ENCODE measurements at places on chromosomes 5 and 9.

DNA sequence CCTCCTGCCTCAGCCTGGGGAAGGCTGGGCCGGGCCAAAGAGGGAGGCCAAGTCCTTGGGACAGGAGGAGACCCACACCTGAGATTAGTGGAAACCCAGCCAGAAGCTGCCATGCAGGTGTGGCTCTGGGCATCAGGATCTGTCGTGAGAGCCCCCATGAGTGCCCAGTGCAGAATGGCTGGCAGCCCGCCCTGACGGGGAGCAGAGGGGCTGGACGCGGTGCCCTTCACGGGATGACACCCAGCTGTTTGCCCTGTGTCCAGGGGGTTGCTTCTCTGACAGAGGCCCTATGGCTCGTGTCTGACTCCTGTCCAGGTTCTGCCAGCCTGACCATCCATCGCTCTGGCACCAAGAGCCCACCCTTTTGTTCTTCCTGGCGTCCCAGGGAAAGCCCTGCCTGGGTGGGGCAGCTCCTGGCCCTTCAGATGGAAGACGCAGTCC is 8.5 kb downstream of the DIPK1B start:
- no peak for DNase-seq

DNA sequence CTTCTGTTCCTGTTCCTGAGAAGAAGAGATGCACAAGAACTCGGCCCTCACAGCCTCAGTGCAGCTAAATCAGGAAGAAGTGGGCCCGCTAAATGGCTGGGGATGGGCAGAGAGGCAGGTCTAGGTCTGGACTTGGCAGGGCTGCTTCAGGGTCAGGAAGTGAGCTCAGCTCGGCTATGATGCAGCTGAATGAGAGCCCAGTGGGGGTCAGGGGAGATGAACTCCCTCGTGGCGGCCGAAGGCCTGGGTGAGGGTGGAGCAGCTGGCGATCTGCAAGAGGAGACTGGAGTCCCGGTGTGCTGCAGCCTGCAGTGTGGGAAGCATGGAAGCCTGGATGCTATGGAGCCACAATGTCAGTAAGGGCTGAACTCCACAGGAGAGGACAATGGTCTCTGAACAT is 466.2 kb downstream of the SPOCK1 start:
- no peak for DNase-seq

GRCh38 chr9:92730897-92731296 is 33.7 kb downstream of the BICD2 start:
- no peak for DNase-seq

DNA sequence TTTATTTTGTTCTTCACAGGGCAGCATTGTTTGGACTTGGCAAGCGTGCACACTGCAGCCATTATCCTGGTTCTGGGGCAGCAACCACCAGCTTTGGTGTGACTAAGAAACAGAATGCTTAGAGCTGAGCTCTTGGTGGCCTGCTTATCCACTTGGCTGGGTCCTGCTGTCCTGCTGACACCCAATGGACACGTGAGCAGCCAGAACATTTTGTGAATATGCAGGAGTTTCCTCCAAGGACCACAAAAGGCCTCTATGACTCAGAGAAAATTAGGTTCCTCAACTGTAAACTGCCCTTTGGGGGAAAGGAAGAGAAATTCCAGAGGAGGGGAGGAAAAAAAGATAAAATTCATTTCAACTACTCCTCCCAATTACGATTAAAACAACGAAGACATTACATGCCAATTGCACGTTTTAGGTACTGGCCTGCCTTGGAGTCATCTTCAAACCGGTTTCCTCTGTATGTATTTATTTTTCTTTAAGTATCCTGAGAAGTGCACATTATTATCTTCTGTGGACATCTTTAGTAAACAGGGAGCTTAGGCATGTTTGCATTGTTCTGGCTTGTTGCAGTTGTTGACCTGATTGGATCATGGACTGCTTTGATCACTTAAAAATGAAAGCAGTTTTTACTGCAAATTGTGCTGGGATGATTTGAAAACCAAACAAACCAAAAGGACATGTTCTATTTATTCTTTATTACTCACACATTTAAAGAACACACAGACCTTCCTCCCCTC is 82.3 kb upstream of the TLE4 start:
- no peak for DNase-seq

- DNase-seq: no peak
Measured at GRCh38 chr9:78549711-78550110, 252.8 kb downstream of the PSAT1 start.

DNA sequence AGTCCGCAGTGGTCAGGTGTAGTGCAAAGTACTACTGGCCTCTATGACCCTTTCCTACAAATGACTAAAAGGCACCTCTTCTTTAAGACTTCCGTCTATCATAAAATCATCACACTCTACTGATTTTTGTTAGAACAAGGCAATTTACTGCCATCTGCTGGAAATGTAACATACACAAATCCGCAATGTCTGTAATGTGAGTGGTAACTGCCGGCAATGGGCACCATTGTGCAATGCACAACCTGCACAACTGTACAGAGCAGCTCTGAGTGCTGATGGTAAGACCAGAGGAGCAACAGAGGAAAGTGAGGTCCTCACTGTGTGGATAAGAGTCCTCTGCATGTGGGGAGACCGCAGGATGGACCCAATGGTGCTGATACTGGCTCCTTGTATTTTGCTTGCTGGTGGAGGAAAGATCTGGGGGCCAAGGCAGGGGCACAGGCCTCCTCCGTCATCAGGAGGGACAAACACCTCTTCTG is 103.7 kb downstream of the ATPSCKMT start:
- no peak for DNase-seq

DNA sequence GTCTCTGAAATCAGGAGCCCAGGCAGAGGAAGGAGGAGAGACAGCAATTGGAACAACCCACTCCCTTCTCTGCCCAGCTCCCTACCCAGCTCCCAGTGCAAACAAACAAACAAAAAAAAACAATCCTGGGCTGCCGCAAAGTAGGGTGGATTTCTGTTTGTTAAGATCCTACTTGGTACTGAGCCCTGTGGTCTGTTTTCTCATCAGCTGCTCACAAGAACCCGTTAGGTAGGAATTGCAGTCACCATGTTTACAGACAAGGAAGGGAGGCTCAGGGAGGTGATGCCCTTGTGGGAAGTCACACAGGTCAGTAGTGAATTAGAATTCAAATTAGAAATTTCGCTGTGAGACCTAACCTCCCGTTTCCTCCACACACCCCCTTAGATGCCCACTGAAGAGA is 128.8 kb upstream of the RAD23B start:
- no peak for DNase-seq

GRCh38 chr5:176994460-176995121 is 12.0 kb downstream of the UIMC1 start:
- DNase-seq: no peak

Data from activated T-cell treated with anti-CD3 and anti-CD28 coated beads, Interleukin-2, amount 50 U/mL, for 48 hours (primary cell).